ENCODE measurements at places on chromosomes 12 and 14.

- no peak for DNase-seq
These were observed 76.9 kb upstream of the SFSWAP start for GRCh38 chr12:131634037-131634436.

DNA sequence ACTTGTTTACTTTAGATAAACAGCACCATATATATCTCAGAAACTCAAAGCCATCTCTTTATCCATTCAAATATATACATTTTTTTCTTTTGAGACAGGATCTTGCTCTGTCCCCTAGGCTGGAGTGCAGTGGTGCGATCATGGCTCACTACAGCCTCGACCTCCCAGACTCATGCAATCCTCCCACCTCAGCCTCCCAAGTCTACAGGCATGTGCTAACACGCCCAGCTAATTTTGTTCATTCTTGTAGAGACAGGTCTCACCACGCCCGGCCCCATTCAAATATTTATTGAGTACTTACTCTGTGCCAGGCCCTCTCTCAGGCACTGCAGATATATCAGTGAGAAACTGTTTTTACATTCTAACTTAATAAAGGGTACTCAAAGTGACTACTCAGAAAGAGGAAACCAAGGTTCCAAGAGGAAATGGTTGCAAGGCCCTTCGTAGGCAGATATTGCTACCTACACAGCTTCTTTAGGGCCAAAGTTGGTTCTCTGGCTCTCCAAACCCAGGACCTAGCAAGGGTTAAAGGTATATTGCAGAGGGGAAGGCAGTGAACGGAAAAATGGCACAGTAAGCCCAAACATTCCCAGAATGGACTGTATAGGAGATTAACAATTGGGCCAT is 2.9 kb downstream of the ATXN3 start:
- DNase-seq, result no peak

DNA sequence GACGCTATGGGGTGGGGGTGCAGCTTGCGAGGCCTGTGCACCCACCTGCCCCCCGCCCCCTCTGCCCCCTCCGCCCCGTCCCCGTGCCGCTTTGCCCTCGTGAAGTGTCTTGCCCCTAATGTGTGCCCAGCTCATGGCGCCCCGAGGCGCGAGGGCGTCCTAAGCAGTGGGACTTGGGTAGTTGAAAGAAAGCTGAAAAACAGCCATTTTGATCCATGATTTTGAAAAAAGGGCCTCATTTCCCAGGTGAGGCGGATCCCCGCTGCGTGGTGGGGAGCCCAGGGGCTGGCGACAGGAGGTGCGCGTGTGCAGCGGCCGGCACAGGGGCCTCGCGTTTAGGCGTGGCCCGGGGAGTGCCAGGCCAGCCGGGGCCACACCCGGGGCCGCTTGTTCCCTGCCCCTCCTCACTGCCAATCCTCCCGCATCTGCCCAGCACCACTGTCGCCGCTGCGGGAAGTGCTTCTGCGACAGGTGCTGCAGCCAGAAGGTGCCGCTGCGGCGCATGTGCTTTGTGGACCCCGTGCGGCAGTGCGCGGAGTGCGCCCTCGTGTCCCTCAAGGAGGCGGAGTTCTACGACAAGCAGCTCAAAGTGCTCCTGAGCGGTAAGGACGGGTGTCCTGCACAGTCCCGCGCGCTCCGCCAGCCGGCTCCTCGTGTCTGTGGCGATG is 11.8 kb downstream of the ZFYVE21 start:
- DNase-seq, result no peak

- no peak for DNase-seq
These were observed 56.3 kb downstream of the SLC16A7 start for GRCh38 chr12:59652130-59652529.

DNA sequence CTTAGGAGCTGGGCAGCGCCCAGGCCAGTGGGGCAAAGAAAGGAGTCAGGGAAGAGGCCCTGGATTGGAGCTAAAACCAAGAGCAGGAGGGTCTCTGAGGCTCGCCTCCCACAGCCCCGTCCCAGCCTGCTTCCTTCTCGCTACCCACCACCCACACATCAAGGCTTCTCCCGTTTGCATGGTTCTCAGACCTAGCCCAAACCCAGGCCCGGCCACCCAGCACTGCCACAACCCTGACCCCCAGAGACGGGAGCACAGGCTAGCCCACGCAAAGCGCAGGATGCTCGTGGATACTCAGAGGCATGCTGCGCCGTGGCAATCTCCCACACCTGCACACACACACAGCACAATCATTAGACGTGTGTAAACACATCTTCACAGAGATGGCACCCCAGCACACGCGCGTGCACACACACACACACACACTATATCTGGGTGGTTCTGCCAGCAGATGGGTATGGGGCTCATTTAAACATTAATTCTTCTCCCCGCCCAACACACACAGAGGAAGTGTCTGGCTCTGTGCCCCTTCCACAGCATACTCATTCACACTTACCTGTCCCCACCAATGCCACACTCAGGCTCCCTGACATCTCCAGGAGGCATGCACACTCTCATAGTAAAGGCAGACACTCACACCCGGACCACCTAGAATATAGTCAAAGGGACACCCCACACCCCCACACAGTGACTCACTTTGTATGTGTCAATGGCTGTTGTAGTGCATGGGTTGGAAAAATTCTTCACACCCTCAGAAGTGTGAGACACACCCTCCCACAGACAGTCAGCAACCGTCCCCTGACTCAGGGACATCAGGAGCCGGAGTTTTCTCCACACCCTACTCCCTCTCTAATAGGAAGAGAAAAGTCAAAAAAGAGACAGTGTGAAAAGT is 1.1 kb downstream of the CARMIL3 start:
- DNase-seq, result no peak

DNA sequence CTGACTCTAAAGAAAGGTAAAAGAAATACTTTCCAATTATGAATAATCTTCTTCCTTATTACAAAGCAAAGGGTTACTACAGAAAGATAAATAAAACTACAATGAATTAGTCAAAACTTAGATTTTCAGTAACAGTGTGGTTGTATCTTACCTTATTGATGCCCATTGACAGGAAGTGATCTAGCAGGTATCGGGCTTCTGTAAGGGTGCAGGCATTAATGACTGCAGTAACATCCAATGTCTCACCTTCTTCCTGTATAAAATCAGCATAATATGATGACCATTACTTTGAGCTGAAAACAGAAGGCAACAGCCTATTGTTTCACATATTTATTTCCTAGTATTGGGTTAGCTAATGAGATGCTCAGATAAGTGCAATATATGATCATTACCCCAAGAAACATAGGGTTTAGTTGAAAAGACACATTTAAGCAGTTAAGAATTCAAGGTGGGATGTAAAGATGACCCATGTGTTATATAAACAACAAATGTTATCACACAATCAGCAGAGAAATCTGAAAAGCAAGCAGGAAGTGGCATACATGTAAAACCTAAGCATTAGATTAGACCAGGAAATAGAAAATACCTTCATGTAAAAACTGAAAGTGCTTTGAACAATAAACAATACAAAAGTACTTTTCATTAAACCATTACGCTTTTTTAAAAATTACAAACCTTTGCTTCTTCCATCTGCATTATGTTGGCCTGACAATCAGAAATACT is 111.2 kb downstream of the KIF21A start:
- no peak for DNase-seq

- no peak for DNase-seq
These were observed 802 bp downstream of the SUSD6 start for GRCh38 chr14:69612014-69612782.

- DNase-seq, result no peak
These were observed 1.5 kb downstream of the UBE2N start for GRCh38 chr12:93440043-93440835.

- no peak for DNase-seq
These were observed 273.9 kb upstream of the MIS18BP1 start for GRCh38 chr14:45526715-45527549.

GRCh38 chr14:31261859-31262731 is 54.5 kb upstream of the HECTD1 start:
- no peak for DNase-seq

DNA sequence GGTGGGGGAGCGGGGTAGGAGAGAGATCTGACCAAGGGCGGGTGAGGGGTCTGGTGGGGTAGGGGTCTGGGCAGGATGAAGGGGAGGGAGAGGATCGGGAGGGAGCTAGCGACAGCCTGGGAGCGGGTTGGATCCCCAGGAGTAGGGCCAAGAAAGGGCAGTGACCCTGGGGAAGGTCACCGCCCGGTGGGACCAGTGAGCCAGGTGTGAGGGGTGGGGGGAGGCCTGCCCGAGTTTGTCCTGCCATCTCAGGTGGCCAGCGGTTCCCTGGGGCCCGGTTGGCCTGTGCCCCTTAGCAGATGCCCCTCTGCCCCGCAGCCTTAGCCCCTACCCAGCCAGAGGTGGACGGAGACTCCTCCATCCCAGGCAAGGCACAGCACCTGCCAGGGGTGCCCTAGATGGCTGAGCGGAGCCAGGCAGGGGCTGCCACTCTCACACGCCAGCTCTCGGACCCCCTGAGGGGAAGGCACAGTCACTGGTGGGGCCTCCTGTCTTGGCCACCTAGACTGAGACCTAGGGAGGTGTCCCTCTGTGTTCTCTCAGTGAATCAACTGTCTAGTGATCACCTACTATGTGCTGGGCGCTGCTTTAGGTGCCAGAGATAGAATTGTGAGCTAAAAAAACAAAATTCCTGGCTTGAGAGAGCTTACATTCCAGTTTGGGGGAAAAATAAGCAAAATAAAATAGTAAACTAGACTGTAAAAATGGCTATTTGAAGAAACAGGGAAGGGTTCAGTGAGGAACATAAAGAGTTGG is 629 bp upstream of the TTC7B start:
- no peak for DNase-seq

- no peak for DNase-seq
These were observed 20.8 kb upstream of the CDK17 start for GRCh38 chr12:96421014-96421413.

DNA sequence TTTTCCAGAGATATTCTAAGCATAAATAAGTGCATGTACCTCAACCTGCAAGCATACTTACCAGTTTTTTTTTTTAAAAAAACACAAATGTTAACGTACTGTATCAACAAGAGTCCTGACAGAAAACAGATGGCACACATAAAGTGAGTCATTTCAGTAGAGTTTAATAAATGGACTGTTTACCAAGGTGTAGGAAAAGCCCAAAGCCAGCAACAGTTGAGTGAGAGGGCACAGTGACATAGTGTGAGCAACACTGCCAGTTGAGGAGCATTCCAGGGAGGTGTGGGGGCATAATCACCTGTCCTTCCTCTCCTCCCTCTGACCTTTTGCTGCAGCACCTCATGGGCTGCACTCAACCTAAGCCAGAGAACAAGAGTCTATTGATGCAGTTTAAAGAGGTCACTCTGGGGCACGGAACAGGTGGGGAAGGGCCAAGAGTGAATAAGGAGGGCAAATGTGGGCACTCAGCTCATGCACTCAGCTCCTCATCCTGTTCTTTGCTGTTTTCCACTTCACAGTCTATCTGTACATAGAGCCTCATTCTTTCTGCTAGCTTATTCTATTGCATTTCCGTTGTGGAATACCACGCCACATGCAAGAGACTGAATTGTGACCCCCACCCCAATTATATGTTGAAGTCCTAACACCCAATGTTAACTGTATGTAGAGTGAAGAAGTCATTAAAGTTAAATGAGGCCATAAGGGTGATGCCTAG is 29.3 kb downstream of the DHRS2 start:
- no peak for DNase-seq
